ENCODE measurements at places on chromosomes 2 and 18. TPM values are rescaled to one million over a fixed set of nuclear protein-coding genes. Genes with fewer than 3 reads are reported as not detected.

MAP3K19 gene
- not detected for total RNA-seq

DNA sequence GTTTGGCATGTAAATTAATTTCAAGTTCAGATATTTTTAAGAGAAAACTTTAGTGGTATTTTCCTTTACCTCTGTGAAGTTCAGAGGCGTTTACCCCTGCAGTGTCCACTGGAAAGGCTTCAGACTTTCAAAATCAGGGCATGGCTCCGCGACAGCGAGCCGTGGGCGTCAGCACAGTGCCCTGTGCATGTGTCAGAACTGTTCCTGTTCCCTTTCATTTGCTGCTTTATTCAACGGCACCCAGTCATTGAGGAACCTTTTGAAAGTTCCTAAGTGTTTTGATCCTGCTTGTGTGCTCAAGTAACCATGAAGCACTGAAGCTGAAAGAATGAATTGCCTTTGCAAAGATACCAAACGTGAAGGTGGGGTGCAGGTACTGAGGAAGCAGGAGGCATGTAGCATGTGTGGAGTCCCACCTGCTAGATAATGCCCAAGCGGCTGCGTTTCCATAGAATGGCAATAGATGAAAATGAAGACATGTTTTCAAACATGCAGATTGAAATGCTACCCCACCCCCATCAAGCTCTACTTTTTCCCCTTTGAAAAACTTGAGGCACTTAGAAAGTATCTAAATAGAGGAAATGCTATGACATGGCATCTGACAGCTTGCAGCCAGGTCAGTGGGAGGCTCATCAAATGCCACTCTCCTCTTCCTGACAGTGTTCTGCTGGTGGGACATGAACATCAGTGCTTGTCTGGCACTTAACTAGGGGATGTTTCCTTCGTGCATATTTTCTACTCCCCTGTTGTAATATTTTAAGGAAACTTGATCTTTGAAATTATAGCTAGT is 148.6 kb downstream of the ZNF236 start:
- DNase-seq: peak; percentile 85

- DNase-seq: no peak
Observed at GRCh38 chr2:105561401-105561800, 162.6 kb upstream of the FHL2 start.

- no peak for DNase-seq
Observed at GRCh38 chr2:209977386-209978239, 24.8 kb upstream of the RPE start.
